ENCODE measurements at places on chromosomes 6 and 20.

DNA sequence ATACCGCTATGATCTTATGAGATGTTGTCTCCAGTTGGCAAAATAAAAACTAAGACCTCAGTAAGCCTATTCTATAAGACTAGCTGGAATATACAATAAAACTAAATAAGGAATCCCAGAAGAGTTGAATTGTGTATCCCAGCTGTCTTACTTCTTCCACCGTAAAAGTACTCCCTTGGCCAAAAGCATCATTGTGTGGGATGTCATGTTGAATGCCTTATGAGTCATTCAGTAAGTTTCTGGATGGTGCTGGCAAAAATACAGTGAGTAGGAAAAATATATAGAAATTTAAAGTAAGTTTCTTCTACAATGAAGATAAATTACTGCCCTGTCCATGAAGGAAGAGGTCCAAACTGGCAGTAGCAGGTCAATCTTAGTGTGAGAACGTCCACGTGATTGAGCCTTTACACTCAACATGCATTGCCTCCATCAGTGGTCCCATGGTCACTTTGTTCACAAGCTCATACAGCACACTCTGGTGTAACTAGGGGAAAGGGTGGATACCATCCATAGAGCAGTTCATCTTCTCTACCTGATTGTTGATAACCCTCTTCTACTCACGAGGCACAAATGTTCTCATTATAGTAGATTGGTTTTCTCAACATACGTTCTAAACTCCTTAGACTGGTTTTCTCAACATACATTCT is 13.7 kb upstream of the ZNF318 start:
- no peak for DNase-seq

GRCh38 chr6:111119571-111120329 is 32.4 kb downstream of the SLC16A10 start:
- no peak for DNase-seq

GRCh38 chr6:136611133-136611532 is 60.9 kb upstream of the MAP7 start:
- DNase-seq = peak; percentile 31

- no peak for DNase-seq
These were observed 614.9 kb downstream of the CDH26 start for GRCh38 chr20:60573003-60573680.

GRCh38 chr6:7723041-7723447 is 2.9 kb upstream of the BMP6 start:
- DNase-seq = peak; percentile 70

DNA sequence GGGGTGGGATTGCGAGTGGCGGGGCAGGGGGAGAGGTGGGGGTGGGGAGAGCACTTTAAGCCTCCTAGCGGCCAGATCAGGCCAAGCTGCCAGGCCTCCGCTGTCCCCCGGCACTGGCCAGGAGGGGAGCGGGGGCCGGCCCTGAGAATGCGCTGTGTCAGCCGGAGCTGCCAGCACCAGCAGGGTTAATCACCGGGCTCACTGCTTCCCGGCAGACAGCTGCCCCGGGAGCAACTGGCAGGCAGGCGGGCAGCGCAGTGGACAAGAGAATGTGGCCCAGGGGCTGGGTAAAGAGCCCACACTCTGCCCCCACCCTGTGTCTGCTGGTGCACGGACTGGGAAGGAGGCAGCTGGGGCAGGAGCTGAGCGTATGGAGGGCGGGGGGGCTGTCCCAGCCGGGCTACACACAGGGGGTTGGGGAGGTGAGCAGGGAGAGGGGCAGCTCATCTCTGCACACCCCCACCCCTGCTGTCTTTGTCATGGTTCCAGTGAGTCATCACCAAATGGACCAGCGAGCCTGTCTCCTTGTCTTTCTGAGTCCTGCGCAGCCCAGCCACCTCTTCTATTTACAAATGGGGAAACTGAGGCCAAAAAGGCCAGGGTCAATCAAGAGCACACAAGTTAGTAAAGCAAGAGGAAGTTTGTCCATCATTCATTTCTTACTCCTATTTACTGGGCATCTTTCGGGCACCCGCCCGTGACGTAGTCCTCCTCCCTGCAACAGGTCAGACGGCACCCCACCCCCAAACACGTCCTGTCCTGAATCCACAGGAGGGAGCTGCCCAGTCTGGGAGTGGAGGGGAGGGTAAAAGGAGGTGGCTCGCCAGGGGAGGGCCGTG is 2.1 kb upstream of the LAMA5 start:
- no peak for DNase-seq

DNA sequence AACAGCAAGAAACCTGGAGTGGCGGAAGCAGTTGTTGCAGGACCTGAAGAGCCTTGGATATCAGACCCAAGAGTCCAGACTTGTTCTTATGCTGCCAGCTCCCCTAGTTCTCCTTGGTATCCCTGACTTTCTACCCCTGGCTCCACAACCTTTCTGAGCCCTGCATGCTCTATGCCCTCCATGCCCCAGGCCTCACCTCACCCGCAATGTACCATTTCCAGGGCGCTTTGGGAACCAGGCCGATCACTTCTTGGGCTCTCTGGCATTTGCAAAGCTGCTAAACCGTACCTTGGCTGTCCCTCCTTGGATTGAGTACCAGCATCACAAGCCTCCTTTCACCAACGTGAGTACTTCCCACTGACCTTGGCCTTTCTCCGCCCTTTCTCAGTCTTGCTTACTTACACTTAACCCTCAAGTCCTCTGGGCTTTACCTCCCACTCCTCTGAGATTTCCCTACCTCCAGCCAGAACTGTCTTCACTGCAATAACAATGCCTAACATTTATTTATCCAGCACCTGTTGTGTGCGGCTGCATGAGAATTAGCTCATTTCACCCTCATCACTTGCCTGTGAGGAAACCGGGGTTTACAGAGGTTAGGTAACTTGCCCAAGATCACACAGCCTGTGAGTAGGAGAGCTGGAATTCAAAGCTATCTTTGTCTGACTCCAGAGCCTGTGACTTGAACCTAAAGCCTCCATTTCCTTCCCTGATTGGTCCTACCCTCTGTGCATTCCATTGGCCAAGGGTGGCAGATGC is 2.3 kb downstream of the POFUT1 start:
- DNase-seq = no peak

GRCh38 chr6:18515767-18516166 is 128.6 kb downstream of the RNF144B start:
- DNase-seq = no peak

DNA sequence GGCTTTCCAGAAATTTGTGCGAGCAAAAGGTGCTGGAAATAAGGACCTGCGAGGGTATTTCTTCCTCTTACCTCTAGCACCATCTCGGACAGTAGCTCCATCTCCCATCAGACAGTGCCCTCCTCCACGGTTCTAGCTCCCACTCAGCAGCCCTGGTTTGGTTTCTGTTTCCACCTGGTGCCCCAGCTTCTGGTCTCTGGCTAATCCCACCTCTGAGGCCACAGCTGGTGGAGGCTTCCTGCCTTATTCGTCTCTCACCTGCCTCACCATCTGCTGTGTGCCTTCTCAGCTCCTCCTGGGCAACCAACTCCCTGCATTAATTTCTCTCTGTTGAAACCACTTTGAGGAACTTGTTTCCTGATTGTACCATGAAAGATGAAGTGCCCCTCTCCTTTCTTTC is 162.4 kb upstream of the CDYL start:
- DNase-seq = no peak

All from prostate gland (tissue), 2 donors.